ENCODE measurements at places on chromosomes 11 and 22.

- no peak for DNase-seq
These were observed 1.4 kb downstream of the GAL3ST1 start for GRCh38 chr22:30572840-30573593.

DNA sequence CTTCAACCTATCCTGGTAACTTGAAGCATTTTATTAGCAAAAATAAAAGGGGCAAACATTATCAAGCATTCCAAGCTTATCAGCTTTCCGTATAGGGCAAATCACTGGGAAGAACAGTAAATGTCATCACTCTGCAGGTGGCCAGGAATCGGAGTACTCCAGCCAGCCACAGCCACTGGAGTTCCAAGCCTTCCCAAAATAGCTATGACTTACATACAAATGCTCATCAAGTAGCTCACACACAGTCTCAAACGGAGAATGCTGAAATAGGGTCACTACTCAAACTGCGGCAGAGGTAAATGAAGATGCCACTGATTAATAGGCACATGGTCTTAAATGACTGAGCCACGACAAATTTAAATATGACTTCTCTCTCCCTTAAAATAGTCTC is 2.1 kb downstream of the USP28 start:
- DNase-seq, result no peak

- DNase-seq, result no peak
These were observed 31.1 kb upstream of the PDGFB start for GRCh38 chr22:39275814-39276439.

- no peak for DNase-seq
These were observed 70.9 kb downstream of the CCDC34 start for GRCh38 chr11:27291954-27292636.

DNA sequence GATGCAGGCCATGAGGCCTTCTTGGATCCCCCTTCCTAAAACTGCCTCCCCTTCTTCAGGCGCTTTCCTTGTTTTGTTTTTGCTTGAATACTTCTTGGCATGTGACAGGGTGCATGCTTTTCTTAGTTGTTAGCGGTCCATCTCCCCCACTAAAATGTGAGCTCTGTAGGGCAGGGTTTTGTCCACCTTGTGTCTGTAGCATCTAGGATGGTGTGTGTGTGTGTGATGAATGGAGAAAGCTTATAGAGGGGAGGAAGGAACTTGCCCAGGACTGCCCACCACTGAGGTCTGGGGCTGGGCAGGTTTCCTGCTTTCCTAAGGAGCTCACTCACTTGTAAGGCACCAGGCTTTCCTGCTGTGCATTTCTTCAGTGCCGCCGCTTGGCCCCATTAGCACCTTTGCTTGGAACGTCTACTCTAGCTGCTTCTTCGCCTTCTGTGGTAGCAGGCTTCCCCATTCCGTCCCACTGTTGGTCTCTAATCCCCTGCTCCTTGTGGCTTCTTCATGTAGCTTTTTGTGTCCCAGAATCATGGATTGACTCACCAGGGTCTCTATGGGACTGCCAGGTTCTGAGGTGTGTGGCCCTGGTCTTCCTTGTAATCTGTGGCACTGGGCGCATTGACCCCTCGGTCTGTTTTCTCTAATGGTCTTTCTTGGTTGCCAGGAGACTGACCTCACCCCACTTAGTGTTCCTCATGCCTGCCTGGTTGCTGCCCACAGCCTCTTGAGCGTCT is 3.3 kb downstream of the DGCR8 start:
- no peak for DNase-seq

Data from NCI-H1417 (cell line).